Activated CD4-positive, alpha-beta T cell treated with anti-CD3 and anti-CD28 coated beads, Interleukin-2, Interleukin-4, amounts not matched to agents 100 ng/mL and 50 ng/mL, durations not matched to agents 16 hours and 8 hours (primary cell): ENCODE measurements at places on chromosomes 11 and 22.

DNA sequence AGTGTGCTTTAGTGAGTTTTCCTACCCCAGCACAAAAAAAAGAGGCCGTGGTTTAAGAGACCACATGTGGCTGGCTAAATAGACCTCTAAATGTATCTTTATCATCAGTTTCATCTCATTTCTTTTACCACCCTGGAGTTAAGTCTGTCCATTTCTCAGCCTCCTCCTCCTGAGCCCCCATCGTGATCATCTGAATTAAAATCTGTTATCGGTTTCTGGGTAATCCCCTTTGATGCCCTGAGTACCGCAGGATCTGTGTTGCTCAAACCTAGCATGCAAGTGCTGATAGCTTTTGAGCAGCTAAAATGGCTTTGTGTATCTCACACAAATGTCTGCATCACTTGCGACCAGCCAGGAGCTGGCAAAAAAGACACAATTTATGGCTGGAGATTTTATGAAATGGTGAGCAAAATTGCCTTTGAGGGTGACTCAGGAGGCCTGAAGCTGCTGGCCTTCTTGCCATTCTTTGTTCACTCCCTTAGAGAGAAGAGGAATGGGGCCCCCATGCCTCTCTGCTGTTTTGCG lies 236.5 kb downstream of the NTM start:
- DNase-seq = no peak

- DNase-seq = no peak
Measured at GRCh38 chr11:111361874-111362273, 17.2 kb downstream of the POU2AF1 start.

DNA sequence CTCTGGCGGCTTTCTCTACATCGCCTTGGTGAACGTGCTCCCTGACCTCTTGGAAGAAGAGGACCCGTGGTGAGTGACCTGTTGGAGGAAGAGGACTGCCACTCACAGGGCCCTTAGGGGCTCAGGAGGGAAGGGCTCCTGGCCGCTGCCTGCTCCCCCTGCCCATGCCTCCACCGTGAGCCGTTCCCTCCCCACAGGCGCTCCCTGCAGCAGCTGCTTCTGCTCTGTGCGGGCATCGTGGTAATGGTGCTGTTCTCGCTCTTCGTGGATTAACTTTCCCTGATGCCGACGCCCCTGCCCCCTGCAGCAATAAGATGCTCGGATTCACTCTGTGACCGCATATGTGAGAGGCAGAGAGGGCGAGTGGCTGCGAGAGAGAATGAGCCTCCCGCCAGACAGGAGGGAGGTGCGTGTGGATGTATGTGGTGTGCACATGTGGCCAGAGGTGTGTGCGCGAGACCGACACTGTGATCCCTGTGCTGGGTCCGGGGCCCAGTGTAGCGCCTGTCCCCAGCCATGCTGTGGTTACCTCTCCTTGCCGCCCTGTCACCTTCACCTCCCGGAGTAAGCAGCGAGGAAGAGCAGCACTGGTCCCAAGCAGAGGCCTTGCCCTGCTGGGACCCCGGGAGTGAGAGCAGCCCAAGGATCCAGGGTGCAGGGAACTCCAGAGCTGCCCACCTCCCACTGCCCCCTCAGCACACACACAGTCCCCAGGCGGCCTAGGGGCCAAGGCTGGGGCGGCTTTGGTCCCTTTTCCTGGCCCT lies 6.9 kb downstream of the SLC39A13 start:
- no peak for DNase-seq

- DNase-seq = no peak
Measured at GRCh38 chr11:129372609-129373488, 2.8 kb upstream of the BARX2 start.
